ENCODE measurements at places on chromosomes 7 and 10.

GRCh38 chr7:78039790-78040776, 241.5 kb downstream of the PHTF2 start:
- DNase-seq = peak; percentile 33

DNA sequence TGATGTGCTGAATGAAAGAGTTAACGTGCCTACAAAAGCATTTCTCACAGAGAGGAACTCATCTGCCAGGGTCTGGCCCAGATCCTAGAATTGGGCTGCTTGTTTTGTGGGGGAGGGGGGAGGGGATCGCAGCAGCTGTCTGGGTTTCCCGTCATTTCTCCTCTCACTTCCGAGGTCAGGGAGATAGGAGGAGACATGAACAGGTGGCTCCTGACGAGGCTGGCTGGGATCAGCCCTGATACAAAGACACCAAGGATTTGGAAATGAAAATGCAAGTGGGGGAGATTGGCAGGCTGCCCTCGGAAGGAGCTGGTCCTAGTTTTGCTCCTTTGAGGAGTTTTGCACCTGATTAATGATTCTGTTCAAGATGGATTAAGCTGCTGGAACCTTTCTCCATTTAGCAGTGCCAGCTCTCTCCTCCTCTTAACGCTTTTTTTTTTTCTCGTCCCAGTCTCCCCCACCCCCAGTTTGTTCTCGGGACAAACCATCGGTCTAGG, 86.8 kb upstream of the KMT2C start:
- no peak for DNase-seq

DNA sequence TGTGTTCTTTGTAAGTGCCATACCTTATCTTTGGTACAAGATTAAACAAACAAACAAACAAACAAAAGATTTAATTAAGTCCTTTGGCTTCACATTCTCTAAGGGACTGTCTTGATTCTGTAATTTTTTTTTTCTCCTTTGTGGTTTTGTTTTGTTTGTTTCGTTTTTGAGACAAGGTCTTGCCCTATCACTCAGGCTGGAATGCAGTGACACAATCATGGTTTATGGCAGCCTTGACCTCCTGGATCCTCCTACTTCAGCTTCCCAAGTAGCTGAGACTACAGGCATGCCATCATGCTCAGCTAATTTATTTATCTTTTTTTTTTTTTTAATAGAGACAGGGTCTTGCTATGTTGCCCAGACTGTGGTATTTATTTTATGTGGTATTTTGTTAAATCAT, 165.8 kb downstream of the LRRC4 start:
- DNase-seq = no peak

GRCh38 chr10:5441106-5441505, 28.7 kb downstream of the NET1 start:
- DNase-seq = no peak

GRCh38 chr10:7409732-7410168, 1.1 kb downstream of the SFMBT2 start:
- DNase-seq = peak; percentile 62

- no peak for DNase-seq
Observed at GRCh38 chr7:146319629-146320028, 203.0 kb downstream of the CNTNAP2 start.

DNA sequence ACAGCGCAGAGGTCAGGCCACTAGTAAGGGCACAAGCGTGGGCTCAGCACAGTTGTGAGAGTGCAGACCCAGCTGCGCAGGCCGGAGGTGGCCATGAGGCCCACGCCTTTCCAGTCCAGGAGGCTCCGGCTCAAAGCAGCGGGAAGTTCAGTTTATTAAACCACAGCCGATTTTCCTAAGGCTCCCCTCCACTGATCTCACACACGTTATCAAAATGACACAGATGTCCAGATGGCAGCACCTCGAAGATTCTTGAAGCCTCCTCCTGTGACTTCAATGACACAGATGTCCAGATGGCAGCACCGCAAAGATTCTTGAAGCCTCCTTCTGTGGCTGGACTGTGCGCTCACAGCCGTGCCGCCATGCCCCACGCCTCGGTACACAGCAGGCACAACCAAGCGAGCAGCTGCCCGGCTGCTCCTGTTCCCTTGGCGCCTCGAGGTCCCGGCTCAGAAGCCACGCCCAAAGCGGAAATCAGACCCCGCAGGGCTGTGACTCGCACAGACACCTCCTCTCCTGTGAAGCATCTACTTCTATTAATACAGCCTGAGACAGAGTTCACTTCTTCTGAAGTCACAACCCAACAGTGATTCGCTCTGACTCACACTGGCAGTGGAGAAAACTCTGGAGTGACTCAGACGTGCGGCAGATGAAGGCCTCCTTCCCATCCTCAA, 122.7 kb downstream of the MAD1L1 start:
- DNase-seq = peak; percentile 38

DNA sequence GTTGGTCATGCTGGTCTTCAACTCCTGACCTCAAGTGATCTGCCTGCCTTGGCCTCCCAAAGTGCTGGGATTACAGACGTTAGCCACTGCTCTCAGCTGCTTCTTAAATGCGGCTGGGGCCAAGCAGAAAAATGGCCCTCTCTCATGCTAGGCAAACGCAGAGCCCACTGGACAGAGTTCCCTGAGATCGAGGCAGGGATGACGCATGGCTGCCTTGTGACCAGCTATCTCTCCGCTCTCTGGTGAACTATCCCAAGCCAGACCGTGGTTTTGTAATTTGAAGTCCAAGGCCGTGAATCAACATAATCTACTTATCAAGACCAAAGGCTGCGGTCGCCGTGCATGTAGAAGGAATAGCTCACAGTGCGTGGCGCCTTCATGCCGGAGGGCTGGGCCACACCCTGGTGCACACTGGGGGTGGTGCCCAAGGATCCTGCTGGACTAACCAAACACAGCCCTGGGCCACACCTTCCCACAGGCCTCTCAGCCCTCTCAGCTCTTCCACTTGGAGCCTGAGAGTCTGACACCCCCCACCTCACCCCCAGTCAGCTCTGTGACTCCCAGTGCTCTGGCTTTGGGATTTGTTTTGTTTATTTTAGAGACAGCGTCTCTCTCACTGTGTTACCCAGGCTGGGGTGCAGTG, 88.1 kb upstream of the CUX1 start:
- DNase-seq = no peak

DNA sequence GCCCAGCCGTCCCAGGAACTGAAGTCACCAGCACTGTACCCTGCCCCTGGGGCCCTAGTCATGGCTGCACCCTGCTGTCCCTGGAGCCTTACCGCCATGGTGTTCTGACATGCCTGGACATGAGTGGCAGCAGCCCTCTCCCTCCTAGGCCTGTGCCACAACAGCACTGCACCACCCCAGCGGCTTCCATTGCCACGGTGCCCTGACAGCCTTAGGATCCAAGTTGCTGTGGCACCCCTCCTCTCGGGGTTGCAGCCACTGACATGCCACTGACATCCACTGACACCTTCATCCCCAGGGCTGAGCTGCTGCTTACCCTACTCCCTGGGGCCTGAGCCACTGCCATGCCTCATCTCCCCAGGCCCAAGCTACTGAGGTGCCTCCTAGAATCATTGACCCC, 39.6 kb upstream of the SHH start:
- no peak for DNase-seq

DNA sequence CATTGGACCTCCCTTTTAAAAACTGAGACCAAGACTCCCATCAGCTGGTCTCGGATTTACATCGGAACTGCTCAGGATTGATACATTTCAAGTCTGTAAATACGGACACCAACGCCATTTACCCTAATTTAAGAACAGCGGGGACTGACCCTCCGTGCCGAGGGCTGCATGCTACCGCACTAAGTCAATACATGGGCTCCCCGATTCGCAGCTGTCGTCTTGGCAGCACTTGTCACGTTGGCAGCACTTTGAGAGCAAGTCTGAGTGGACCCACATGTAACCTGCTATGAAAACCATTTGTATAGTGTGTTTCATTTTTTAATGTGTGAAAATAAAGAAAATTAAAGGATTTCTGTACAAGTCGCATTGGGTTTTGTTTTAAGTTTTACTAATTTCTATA, 83.4 kb downstream of the EZH2 start:
- no peak for DNase-seq

DNA sequence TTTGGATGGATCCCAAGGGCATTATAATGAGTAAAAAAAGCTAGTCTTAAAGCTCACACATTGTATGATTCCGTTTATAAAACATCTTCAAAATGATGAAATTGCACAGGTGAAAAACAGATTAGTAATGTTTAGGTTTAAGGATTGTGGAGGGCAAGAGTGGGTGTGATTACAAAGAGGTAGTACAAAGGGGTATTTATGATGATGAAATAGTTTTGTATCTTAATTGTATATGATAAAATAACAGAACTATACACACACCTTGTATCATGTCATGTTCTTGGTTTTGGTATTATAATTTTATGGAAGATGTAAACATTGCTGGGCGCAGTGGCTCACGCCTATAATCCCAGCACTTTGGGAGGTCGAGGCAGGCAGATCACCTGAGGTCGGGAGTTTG, 2.8 kb upstream of the SSC4D start:
- no peak for DNase-seq
